ENCODE measurements at places on chromosomes 4 and X. TPM values are rescaled to one million over a fixed set of nuclear protein-coding genes. Genes with fewer than 3 reads are reported as not detected.

Gene FABP2
- 70.4 TPM for total RNA-seq

Gene POU4F2
- total RNA-seq = not detected

Gene PNCK
- total RNA-seq = 1.9 TPM

Gene NXF2
- not detected for total RNA-seq

Gene HPSE
- total RNA-seq = 11.7 TPM

DNA sequence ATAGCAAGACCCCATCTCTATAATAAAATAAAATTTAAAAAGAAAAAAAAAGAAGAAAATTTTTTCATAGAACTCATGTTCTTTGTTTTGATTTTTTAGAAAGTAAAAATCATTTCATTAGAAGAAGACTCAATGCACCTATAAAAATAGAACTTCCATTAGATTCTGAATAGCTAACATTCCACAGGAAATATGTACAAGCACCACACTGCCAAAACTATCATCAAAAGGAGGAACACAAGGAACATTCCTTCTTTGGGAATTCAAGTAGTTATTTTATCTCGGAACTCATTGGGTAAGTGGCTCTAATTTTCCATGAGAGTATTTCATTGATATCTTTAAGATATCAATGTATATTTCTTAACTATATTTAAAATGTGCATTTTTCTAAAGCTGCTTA is 157.6 kb downstream of the CAMK2D start:
- H3K27ac ChIP-seq = no peak overlapping the region
- H3K27me3 ChIP-seq = no peaks in the 10 kb centered on the region
- no peaks in the 10 kb centered on the region for H3K4me1 ChIP-seq
- no peak for DNase-seq
- H3K4me3 ChIP-seq = no peak overlapping the region
- no peaks in the 10 kb centered on the region for H3K36me3 ChIP-seq

DNA sequence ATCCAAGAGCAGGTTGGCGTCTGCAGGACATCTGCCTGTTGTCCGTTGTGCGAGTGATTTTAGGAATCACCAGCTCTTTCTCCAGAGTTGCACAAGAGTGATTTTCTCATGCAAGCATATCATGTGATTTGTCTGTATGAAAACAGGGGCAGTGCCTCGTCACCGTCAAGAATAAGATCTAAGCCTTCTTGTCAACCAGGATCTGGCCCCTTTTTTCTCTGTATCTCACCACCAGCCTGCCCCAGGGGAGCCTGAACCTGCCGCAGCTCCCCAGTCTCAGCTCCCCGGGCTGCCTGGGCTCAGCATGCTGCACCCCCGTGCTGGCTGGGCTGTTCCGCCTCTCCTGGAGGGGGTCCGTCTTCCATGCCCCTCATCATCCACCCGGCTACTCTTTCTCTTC is 90.5 kb downstream of the STOX2 start:
- H3K36me3 ChIP-seq = no peaks in the 10 kb centered on the region
- DNase-seq = no peak
- H3K4me1 ChIP-seq = no peaks in the 10 kb centered on the region

DNA sequence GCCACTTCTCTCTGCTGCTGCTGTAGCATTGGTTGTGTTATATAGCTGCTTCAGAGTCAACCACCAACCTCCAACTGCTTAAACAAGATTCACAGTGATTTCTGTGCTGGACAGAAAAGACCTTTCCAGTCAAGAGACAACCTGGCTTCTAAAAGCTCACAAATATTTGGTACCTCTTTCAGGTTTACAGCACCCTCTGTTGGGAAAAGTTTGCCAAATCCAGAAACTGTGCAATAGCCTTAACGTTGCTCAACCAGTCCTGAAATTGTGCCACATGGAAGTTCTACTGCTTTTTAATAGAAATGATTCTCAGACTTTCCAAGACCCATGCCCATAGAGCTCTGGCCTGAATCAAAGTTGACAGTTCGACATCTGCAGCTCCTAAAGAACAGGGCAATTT is 842.1 kb upstream of the HTR2C start:
- H3K27ac ChIP-seq = no peak overlapping the region
- H3K4me1 ChIP-seq = no peaks in the 10 kb centered on the region
- no peaks in the 10 kb centered on the region for H3K36me3 ChIP-seq
- no peak for DNase-seq
- H3K4me3 ChIP-seq = no peak overlapping the region

DNA sequence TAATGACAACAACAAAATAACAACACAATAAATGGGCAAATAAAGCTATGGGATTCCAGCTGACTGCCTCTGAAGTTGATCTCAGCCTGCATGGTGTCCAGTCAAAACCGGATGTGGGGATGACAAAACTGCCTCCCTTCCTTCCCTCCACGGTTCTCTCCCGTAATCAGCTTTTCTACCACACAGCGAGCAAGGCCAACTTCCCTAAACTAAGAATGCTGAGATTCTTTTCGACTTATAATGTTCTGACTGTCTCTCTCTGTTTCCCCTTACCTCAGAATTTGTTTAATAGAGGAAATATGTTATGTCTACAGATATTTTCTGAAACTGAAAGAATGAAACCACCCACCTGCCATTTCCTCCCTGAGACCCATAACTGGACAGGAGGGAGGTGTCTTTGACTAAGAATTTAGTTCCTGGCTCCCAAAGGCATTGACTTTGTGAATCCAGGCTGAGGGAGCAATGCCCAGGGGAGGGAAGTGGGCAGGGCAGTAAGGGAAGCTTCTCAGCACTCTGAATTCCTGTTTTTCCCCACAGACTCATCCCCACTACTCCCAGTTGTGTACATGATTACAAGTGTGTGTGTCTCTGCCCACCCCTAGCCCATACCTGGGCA is 1.0 kb upstream of the TLR1 start:
- H3K27me3 ChIP-seq = no peaks in the 10 kb centered on the region
- H3K27ac ChIP-seq = peak overlapping the region; percentile 54
- H3K4me1 ChIP-seq = no peaks in the 10 kb centered on the region

DNA sequence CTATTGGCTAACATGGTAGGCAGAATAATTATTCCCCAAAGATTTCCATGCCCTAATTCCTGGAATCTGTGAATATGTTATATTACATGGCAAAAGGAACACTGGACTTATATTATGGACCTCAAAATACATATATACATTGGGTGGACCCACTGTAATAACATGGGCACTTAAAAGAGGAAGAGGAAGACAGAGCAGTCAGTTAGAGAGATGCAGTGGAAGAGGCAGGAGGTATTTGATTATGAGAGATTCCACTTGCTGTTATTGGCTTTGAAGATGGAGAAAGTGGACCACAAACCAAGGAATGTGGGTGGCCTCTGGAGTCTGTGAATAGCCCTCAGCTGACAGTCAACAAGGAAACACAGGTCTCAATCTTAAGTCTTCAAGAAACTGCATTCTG is 14.0 kb upstream of the ART3 start:
- DNase-seq = no peak
- no peaks in the 10 kb centered on the region for H3K4me1 ChIP-seq
- no peak overlapping the region for H3K27ac ChIP-seq
- no peaks in the 10 kb centered on the region for H3K27me3 ChIP-seq
- no peak overlapping the region for H3K4me3 ChIP-seq

- no peaks in the 10 kb centered on the region for H3K27me3 ChIP-seq
- H3K4me3 ChIP-seq = no peak overlapping the region
- no peaks in the 10 kb centered on the region for H3K4me1 ChIP-seq
- no peaks in the 10 kb centered on the region for H3K36me3 ChIP-seq
- no peak overlapping the region for H3K27ac ChIP-seq
- no peak for DNase-seq
These were observed 155.2 kb downstream of the ZNF330 start for GRCh38 chr4:141375855-141376254.

Measured in colonic mucosa (tissue), 4 donors.